ENCODE measurements at places on chromosomes 5 and 9.

DNA sequence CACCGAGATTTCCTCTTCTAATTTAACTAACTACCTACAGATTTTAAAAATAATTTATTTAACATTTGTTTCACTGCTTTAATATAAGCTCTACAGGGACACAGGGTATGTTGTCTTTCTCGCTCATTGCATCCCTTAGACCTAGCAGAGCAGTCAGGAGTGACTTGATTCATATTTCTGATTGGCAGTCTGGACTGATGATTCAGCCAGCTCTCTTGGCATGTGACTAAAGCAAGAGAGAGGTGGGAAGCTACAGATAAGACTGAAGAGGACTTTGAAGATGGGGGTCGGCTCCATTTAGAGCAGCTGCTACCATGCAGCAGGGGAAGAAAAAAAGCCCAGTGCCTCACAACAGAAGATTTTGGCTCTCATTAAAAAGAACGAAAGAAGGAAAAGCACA, 173.4 kb upstream of the STK32A start:
- DNase-seq, result no peak

- DNase-seq, result no peak
Measured at GRCh38 chr5:95007921-95008597, 276.8 kb downstream of the MCTP1 start.

- no peak for DNase-seq
Measured at GRCh38 chr9:22211588-22212360, 202.7 kb upstream of the CDKN2B start.

DNA sequence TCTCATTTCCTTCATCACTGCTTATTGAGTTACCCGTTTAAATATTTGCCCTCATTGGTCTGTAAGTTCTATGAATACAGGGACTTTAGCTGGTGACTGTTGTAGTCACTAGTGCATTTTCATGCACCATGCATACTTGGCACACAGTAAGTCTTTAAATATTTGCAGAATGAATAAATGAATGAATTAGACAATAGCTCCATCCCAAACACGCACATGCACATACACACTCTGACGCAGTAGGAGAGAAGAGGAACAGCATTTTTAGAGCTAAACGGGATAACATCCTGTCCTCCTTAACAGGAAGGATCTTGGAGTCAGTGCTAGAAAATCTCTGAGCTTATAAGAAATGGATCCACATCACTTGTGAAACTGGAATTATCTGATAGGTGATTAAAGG, 447.7 kb downstream of the KIF4B start:
- no peak for DNase-seq

DNA sequence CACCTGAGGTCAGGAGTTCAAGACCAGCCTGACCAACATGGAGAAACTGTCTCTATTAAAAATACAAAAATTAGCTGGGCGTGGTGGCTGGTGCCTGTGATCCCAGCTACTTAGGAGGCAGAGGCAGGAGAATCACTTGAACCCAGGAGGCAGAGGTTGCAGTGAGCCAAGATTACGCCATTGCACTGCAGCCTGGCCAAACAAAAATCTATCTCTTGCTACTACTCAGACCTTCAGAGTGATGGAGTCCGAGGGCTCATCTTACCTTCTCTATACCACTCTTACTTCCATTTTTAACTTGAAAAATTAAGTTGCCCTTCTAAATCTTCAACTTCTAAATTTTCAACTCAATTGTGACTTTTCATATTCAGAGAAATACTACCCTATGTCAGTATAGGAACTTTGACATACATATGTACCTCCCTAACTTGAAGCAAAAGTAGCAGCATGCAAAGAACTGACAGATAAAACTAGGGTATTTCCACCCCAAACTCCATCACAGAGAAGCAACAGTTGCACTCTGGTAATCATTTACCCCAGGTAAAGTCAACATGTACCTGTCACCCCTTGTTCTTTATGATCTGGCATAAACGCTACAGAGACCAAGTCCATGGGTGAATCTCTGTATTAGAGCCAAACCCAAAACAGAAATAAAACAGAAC, 11.4 kb downstream of the ZFAND5 start:
- no peak for DNase-seq

- DNase-seq, result peak; percentile 26
Measured at GRCh38 chr9:93297659-93298497, 113.9 kb downstream of the WNK2 start.

DNA sequence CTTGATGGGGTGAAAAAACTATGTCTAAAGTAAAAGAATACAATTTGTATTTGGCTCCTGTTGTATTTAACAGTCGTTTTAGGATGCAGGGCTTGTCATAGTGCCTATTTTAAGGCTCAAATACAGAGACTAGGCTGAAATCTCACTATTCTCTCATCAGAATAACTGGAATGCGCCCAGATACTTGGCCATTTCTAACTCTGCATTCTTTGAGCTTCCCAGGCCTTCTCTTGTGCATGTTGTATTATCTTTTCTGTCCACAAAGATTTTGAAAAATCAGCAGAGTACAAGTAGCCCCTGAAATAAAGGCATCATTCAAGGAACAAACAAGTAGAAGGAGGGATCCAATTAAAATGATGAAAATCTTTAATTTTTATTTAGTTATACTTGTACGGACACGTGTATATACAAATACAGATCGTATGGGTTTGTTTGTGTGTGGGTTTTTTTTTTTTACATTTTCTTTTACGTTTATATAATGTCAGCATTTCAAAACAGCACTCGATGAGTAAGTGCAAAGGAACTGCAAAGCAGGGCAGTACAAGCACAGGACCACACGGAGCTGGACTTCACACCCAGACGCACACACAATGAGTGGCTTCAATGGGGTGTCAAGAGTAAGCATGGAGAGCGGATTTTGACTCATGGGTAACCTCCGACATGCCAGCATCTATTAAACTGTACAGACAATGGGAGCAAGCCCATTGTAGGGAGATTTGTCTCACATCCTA, 294.0 kb downstream of the EFNA5 start:
- no peak for DNase-seq

DNA sequence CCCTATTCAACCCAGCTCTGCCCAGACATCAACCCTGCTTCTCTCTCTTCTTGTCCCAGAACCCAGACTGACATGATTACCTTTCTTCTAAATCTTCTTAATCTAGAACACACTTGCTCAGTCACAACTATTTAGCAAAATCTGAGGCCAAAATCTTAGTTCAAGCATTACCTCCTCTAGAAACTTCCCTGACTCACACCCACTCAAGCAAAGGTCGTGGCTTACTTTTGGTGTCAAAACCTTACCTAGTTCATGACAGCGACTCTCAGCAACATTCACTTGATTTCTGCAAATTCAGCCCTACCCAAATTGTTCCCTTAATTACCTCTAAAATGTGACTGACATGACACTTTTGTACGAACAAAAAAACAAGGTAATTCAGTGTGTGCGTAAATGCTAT, 130.2 kb downstream of the TLE1 start:
- no peak for DNase-seq

DNA sequence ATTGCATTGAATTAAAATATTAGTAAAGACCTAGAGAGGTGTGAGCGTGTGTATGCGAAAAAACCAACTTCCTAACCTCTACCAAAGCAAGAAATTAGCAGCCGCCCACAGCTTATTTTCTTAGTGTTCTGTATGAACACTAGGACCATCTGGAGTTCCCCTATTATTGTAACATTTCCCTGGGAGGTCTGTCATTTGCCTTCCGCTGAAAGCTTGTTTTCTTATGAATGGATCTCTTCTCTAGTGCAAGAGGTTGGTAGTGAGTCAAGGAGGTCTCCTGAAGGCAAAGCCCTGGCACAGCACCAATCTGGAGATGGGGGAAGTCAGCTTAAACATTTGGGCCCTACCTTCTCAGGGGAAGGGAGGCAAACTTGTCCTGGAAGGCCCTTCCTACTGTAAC, 10.8 kb downstream of the TNFSF8 start:
- DNase-seq, result no peak

GRCh38 chr9:21994556-21995005, at the start of gene CDKN2B-AS1:
TSS of gene CDKN2B-AS1 (plus strand) at chr9:21994791.
- DNase-seq, result peak; percentile 74

GRCh38 chr9:128142061-128142460, 7.2 kb upstream of the LCN2 start:
- DNase-seq, result no peak

All from GM13976 (cell line).